ENCODE measurements at places on chromosomes 4 and X. TPM values are rescaled to one million over a fixed set of nuclear protein-coding genes. Genes with fewer than 3 reads are reported as not detected.

GRCh38 chrX:55648434-55648833 is 25.2 kb downstream of the FOXR2 start:
- H3K27me3 ChIP-seq: no peaks in the 10 kb centered on the region
- no peaks in the 10 kb centered on the region for H3K36me3 ChIP-seq
- H3K4me3 ChIP-seq: no peak overlapping the region
- H3K27ac ChIP-seq: no peak overlapping the region
- DNase-seq: no peak

GRCh38 chr4:58602731-58603359 is 1492.7 kb upstream of the IGFBP7 start:
- no peak overlapping the region for H3K27ac ChIP-seq
- no peaks in the 10 kb centered on the region for H3K27me3 ChIP-seq
- H3K4me3 ChIP-seq: no peak overlapping the region

GRCh38 chr4:163415668-163416067 is 57.9 kb downstream of the TKTL2 start:
- H3K27ac ChIP-seq: no peak overlapping the region
- H3K36me3 ChIP-seq: no peaks in the 10 kb centered on the region
- DNase-seq: no peak
- H3K4me3 ChIP-seq: no peak overlapping the region
- H3K27me3 ChIP-seq: no peaks in the 10 kb centered on the region

DNA sequence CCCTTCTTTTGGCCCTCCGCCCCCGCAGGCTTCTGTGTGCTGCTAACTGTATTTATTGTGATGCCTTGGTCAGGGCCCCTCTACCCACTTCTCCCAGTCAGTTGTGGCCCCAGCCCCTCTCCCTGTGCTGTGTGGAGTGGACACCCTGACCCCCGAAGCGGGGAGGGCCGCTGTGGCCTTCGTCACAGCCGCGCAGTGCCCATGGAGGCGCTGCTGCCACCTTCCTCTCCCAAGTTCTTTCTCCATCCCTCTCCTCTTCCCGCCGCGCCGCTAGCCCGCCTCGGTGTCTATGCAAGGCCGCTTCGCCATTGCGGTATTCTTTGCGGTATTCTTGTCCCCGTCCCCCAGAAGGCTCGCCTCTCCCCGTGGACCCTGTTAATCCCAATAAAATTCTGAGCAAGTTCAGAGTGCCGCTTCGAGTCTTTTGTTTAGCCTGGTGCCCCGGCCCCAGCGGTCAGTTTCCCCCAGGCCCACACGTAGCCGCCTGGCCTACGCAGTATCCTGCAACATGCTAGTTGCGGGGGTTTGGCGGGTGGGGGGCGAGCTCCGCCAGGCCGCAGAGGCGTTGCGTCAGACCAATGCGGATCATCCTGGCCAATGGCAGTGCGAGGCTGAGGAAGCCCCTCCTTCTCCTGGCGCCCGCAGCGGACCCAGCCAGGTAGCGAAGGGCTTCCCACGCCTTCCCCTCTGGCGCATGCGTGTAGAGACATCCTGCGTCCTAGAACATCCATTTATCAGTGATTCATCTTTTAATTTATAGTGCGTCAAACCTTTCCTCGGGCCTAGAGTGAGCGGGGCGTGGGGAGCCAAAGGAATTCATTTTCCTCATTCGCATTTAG is 5.6 kb upstream of the KANTR start:
- peaks cover 11% of the 10 kb centered on the region for H3K36me3 ChIP-seq
- H3K4me3 ChIP-seq: peak overlapping the region; percentile 85
- H3K4me1 ChIP-seq: peaks cover 22% of the 10 kb centered on the region
- peaks cover 28% of the 10 kb centered on the region for H3K27me3 ChIP-seq
- H3K27ac ChIP-seq: peak overlapping the region; percentile 80

BCAP31 gene
- polyA plus RNA-seq: 367 TPM

Measured in immature natural killer cell (primary cell).